SK-N-DZ (cell line): ENCODE measurements at places on chromosomes 6 and 20.

- DNase-seq, result no peak
These were observed 188.8 kb upstream of the BTBD3 start for GRCh38 chr20:11728937-11729336.

DNA sequence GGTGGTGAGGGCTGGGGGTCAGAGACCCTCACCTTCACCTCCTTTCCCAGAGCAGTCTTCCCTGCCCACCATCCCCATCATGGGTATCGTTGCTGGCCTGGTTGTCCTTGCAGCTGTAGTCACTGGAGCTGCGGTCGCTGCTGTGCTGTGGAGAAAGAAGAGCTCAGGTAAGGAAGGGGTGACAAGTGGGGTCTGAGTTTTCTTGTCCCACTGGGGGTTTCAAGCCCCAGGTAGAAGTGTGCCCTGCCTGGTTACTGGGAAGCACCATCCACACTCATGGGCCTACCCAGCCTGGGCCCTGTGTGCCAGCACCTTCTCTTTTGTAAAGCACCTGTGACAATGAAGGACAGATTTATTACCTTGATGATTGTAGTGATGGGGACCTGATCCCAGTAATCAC lies 2.1 kb downstream of the HLA-G start:
- DNase-seq, result no peak

- DNase-seq, result no peak
These were observed 456.4 kb upstream of the MANEA start for GRCh38 chr6:95120984-95121383.

DNA sequence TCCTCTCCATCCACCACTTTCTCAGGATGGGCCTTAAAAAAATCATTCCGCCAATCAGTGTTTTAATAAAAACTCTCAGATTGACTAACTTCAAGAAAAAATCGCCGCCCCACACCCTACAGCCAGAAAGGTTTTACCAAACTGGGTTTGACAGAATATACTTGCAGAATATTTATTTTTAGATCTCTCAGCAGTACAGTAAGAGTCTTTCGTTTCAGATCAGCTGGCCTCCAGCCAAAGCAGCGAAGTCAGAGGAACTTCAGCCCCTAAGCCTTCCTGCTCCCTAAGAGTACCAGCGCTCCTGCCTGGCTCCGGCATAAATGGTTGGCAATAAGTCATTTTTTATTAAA lies 24.7 kb downstream of the TBC1D7 start:
- no peak for DNase-seq

DNA sequence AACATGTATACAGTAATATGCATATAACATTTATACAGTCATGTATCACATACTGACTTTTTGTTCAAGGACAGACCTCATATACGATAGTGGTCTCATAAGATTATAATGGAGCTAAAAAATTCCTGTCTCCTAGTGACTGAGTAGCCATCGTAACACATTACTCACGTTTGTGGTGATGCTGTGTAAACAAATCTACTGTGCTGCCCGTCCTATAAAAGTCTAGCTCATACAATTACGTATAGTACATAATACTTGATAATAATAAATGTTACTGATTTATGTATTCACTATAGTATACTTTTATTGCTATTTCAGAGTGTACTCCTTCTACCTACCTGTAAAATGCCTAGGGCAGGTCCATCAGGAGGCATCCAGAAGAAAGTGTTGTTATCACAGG lies 17.4 kb downstream of the SERAC1 start:
- DNase-seq, result no peak

DNA sequence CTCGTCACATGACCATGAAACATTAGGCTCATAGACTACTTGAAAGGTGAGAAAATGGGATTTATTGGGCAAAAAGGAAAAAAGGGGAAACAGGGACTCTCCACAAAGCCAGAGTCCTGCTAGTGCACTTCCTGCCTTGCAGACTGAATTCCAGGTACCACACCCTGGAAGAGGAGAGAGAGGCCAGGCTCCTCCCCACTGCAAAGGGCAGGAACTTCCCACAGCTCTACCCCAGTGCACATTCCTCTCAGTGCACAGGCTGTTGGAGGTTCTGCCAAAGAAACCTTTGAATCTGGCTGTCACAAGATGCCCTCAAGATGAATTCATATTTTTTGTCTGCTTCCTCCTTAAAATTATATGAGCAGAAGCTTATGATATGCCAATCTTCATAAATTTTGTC lies 920.4 kb upstream of the GJE1 start:
- DNase-seq, result no peak

DNA sequence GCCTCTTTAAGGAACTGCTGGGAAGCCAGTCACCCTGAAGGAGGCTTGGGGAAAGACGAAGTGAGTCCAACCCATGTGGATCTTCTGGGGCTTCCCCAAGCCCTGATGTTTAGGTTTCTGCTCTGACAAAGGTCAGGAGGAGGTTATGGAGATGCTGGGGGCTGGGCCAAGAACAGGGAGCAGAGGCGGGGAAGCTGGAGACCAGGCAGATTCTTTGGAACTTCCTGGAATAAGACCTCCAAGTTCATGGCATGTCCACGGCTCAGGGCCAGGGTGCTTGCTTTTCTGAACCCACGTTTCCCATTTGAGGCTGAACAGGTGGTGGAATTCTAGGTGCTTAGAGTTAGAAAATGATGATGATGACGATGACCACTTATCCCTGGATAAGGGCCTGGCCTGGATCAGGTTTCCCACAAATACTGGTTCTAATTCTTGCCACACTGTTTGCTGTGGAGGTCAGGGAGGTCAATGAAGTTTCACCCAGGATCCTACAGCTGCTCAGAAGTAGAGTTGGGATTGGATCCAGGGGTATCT lies 30.0 kb upstream of the TGM2 start:
- no peak for DNase-seq

- no peak for DNase-seq
These were observed 5.7 kb upstream of the ZNF217 start for GRCh38 chr20:53599378-53599777.

DNA sequence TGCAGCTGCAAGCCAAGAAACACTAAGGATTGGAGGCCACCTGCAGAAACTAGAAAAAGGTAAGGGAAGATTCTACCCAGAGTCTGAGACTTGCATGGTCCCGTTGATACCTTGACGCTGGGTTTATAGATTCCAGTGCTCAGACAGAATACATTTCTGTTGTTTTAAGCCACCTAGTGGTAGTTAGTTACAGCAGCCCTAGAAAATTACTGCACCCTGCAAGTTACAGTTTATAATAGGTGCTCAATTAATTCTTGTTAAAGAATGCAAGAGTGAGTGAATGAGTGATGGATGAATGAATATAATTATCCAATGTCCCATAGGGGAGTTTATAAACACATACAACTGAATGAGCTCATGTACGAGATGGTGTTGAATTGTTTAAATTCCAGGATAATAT lies 453.1 kb upstream of the SLC35B3 start:
- DNase-seq, result no peak

DNA sequence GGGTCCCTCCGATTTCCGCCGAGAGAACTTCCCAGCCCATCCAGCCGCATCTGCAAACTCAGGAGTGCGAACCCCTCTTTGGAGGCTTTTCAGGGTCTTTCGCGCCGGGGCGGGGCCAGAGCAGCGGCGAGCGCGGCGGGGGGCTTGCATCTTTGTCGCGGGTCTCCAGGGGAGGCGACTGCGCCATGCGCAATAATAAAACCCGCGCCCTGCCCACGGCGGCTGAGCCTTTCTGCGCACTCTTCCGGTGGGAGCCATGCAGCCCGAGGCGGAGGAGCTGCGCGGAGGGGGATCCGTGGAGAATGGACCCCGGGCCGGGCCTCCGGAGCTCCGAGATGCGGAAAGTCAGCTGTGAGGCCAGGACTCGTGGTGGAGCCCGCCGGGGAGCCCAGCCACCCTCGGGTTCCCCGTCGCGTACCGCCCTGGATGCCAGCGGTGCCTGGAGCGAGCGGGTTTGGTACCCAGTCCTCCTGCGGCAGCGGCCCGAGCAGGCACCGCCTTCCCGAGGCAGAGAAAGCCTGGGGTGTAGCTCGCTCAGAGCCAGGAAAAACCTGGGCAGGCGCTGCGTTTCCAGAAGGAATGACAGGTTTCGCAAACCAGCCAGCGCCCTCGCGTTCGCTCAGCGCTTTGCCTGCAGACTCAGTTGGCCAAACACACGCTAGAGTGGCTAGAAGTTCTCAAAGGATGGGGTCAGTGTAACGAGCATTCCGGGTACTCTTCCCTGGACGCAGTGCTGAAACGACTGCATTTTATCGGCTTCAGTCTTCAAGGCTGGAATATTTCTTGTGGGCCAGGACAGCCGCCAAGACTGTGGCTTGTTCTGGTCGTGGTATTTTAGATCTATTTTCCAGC lies 1.2 kb downstream of the AKAP12 start:
- peak; percentile 67 for DNase-seq

DNA sequence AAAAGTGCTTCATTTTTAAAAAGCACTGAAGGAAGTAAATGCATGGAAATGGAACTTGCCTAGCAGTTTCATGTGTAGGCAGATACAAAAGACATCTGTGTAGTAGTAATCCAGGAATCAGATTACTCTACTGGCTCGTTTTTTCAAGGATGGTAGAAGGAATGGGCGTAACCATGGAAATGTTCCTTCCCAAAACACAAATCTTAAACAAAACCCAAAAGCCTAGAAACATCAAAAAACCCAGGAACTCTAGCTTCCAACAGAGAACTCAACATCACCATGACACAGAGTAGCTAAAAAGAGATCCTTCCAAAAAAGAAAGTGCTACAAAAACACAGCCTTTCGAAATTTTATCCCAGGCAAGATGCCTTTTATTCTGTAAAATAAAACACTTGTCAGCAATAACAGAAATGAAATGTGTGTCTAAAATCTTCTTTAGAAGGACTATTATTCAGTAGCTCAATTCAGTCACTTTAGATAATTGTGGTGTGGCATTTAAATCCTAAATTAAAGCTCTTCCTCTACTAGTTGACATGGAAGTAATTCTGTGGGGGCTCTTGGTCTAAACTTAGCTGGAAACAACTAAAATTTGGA lies 81.7 kb downstream of the FAM217A start:
- no peak for DNase-seq

DNA sequence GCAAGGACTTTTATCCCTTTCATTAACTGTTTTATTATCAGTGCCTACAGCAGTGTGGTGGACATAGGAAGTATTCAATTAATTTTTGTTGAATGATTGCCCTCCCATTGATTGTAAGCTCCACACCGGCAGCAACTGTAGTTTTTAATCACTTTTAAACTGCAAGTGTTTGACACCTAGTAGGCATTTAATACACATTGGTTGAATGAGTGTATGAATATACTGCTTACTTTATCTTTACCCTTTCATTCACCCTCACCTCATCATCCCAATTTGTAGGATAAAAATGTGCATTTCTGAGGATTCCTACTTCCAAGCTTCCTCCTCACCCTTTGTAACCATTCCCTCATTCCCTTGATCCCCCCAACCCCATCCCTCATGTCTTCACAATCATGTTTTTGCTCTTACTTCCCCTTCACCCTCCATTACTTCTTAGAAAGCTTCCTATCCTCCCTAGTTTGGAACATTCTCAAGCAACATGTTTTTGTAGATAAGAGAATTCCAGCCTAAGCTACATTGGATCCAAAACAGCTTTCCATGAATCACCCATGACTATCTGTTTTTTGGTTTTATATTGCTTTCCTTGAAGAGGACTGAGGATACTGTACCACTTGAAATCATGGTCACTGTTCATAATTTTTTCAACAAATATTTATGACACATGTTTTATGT lies 955 bp upstream of the SLC26A8 start:
- no peak for DNase-seq

- no peak for DNase-seq
These were observed 105.2 kb downstream of the MAP7 start for GRCh38 chr6:136445063-136445462.

GRCh38 chr6:40378071-40378724 lies 209.0 kb downstream of the LRFN2 start:
- DNase-seq, result no peak

DNA sequence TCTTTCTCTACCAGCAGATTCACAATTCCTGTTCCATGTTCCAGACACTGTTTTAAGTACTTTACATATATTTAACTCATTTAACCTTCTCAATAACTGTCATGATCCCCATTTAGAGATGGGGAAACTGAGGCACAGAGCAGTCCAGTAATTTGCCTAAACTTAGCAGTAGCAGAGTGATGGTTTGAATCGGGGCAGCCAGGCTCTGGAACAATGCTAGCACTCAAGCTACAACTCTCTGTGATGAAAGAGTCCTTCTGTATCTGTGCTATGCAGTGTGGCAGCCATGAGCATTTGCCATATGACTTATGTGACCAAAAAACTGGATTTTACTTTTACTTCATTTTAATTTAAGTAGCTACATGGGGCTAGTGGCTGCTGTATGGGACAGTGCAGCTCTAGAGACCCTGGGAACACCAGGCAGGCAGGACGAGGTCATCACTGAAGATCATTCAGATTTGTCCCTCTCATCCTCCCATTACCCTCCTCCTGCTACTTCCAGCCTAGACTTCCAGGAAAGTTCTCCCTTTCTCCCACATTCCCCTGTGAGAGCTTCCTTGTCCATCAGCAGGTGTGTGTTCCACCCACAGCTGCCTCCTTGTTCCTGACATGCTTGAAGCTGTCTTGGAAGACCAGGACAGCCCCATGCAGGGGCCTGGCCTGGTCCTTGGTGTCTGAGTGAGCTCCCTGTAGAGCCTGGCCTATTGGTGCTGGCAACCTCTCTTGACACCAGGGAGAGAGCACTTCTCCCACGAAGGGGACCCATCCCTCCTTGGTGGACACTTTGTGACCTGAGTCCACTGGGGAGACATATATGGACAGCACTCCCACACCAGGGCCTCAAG lies 157.0 kb downstream of the MRPL14 start:
- DNase-seq, result no peak
